ENCODE measurements at places on chromosomes 4 and X. TPM values are rescaled to one million over a fixed set of nuclear protein-coding genes. Genes with fewer than 3 reads are reported as not detected.

GLUD2 gene
- total RNA-seq = 1.7 TPM

HAUS7 gene
- total RNA-seq = 13.8 TPM

SSX4 gene
- not detected for total RNA-seq

PAGE4 gene
- total RNA-seq = not detected

LRRC66 gene
- total RNA-seq = 0.91 TPM
